Activated naive CD8-positive, alpha-beta T cell treated with anti-CD3 and anti-CD28 coated beads, Interleukin-2, amount 50 U/mL, for 24 hours (primary cell): ENCODE measurements at places on chromosomes 1 and 21.

GRCh38 chr1:168824418-168825065 lies 95.5 kb upstream of the DPT start:
- H3K4me3 ChIP-seq, result no peak overlapping the region
- no peak overlapping the region for H3K27ac ChIP-seq
- peak; percentile 20 for DNase-seq
- H3K36me3 ChIP-seq, result no peaks in the 10 kb centered on the region

GRCh38 chr21:26777166-26777565 lies 68.0 kb downstream of the ADAMTS1 start:
- DNase-seq, result no peak
- H3K27me3 ChIP-seq, result no peaks in the 10 kb centered on the region
- H3K36me3 ChIP-seq, result no peaks in the 10 kb centered on the region
- H3K4me3 ChIP-seq, result no peak overlapping the region

DNA sequence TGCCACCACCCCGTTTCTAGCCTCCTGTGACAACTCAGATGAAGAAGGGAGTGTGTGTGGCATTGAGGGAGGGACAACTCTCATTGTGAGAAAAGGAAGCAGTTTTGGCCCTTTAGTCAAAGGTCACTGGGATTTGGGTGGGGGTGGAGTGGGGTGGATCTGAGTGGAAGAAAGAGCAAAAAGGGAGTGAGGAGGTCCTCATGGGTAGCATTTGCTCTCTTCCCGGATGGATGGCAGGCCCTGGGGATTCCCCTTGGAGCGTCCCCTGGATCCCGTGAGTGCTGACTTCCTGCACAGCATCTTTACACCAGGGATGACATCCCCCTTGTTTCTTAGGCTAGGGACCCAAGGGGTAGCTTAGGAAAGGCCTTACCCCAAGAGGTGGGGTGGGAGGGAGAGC lies 460 bp downstream of the SERPINC1 start:
- no peaks in the 10 kb centered on the region for H3K4me1 ChIP-seq
- DNase-seq, result no peak
- no peak overlapping the region for H3K27ac ChIP-seq
- H3K27me3 ChIP-seq, result no peaks in the 10 kb centered on the region
- no peak overlapping the region for H3K4me3 ChIP-seq

GRCh38 chr1:184379111-184379752 lies 7.6 kb upstream of the C1orf21 start:
- no peak for DNase-seq
- no peaks in the 10 kb centered on the region for H3K4me1 ChIP-seq
- H3K36me3 ChIP-seq, result no peaks in the 10 kb centered on the region
- no peak overlapping the region for H3K4me3 ChIP-seq
- H3K27ac ChIP-seq, result no peak overlapping the region

DNA sequence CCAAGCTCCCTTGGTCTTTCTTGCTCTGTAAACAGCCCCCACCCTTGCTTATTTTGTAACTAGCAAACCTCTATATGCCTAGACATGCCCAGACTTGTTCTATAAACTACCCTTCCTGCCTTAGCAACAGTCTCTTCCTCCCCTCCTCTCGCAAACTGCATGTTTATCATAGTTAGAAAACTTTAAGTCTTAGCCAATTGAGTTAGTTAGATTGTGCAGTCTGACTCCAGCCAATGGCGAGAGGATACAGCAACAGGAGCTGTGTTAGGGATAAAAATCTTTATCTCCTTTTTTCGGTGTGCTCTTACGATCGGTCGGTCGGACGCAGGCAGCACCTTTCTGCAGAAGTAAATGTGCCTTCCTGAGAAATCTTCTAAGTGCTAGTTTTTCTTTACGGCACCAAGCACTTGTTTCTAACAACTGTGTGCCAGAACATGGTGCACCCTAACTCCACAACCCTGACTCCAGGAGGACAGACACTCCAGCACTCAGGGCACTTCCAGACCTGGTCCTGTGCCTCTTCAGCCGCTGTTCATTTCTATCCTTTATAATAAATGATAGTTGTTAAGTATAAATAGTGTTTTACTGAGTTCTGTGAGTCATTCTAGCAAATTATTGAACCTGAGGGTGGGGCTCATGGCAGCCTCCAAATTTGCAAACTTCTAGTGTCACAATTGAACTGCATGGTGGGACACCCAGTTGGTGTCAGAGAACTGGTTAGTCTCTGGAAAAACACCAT lies 25.7 kb upstream of the GNG4 start:
- H3K4me3 ChIP-seq, result no peak overlapping the region
- H3K36me3 ChIP-seq, result peaks cover 84% of the 10 kb centered on the region
- no peak overlapping the region for H3K27ac ChIP-seq
- DNase-seq, result no peak
